Right cardiac atrium (tissue), 5 donors: ENCODE measurements at places on chromosomes 16 and 17.

DNA sequence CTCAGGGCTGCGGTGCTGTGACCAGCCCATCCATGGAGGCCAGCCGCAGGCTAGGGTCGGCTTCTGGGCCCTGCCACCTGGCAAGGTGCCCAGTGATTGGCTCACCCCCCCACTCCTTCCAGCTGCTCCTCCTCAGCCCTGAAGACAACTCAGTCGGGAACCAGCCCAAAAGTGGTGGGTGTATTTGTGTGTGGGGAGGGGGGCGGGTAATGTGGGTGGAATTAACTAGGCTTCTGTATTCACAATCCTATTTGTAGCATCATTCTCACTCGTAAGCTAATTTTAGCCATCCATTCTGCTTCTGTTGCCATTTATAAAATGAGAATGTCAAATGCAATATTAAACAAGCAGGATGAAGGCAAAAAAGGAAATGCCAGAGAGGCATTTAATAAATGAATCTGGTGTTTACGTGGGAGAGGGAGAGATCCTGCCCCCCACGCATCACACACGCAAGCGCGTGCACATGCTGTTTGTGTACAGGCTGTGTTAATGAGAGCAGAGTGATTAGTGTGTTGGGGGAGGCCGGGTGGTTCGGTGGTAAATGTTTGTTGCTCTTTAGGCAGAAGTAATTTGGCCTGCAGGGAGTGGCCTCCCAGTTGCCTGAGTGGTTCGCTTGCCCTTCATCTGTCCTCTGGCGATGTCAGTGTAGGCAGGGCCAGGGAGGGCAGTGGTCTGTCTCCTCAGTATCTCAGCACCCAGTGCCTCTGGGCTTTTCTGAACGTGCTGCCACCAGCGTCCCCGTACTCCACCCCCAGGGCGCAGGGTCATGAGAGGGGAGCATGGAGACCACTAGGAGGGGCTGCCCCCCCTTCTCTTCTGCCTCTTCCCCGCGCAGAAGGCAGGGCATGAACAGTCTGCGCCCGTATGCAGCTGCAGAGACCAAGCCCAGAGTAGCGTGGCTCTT lies 140.1 kb downstream of the CCDC182 start:
- DNase-seq = peak; percentile 54

GRCh38 chr17:77883213-77883650 lies 75.3 kb upstream of the TNRC6C start:
- peak; percentile 54 for DNase-seq

- no peak for DNase-seq
Measured at GRCh38 chr16:71851746-71852145, 6.0 kb downstream of the ATXN1L start.

- DNase-seq = no peak
Measured at GRCh38 chr16:2530629-2531318, 434 bp downstream of the CEMP1 start.

GRCh38 chr16:10245002-10245401 lies 62.8 kb upstream of the GRIN2A start:
- no peak for DNase-seq

DNA sequence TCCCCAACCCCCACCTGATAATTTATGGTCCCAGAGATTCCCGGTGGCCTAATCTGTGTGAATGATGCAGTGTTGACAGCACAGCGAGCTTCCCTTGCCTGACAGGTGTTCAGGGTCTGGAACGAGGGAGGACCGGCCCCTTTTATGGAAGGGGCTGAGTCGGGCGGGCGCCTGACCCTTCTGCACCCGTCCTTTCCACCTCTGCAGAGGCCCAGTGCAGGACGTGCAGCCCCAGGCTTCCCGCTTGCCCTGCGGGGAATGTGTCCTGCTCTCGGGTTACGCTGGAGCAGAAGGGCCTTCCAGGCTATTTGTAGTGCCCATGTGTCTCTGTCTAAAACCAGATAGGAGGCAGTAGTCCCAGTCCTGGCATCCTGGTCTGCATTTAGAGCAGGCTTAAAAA lies 16.2 kb downstream of the SMTNL2 start:
- no peak for DNase-seq

DNA sequence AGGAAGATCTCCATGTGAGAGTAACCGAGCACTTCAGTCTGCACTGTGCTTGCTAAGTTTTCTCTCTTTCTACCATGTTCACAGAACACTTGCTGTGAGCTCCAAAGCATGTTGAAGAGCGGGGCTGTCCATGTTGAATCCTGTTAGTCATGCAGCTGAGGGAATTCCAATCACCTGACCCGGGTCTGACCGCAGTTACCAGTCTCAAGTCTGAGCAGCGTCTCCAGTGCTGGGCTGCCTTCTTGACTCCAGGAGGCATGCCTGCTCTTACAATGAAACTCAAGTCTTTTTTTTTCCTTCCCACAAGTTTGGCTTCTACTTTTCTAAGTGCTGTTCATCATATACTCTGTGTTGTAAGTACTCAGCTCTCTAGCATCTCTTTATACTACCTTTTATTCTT lies 44.3 kb downstream of the HOXB1 start:
- no peak for DNase-seq

- peak; percentile 79 for DNase-seq
Measured at GRCh38 chr16:87076950-87077749, 240.0 kb downstream of the C16orf95 start.

- DNase-seq = no peak
Measured at GRCh38 chr17:79298799-79299198, 224.2 kb downstream of the ENGASE start.
